NCI-H748 treated with DMSO at 0.1 percent for 48 hours (cell line): ENCODE measurements at places on chromosomes 12 and 14.

GRCh38 chr12:54368025-54368708 lies 3.9 kb upstream of the GPR84 start:
- DNase-seq: no peak

DNA sequence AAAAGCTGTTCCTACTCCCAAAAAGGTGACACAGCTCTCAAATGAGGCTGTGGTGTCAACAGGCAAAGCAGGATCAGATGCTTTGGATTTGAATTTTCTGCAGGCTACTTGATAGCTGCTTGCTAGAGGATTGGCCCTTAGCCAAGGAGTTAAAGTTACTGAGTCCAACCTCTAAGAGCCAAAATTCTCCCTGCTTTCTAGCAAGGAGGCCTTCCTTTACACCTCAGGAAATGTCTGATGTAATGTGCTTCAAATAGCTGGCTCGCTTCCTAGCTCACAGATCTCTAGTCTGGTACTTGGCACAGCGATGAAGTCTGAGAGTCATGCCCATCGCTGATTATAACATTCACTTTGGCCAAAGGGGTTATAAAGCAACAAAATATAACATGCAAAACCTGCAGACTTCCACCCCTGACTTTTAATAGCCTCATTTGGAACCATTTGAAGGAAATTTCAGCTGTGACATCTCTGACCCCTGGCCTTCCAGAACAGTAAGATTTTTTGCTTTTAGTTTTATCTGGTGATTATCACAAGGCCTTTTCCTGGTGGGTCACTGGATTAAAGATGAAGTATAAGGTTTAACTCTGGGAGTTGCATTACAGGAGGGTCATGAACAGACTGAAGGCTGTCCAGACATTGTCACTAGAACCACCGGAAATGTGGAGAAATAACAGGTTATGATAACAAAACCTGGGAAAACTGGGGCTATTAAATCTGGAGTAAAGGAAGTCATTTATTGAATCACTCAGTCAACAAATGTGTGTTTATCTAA lies 189.7 kb downstream of the EPS8 start:
- DNase-seq: peak; percentile 19

DNA sequence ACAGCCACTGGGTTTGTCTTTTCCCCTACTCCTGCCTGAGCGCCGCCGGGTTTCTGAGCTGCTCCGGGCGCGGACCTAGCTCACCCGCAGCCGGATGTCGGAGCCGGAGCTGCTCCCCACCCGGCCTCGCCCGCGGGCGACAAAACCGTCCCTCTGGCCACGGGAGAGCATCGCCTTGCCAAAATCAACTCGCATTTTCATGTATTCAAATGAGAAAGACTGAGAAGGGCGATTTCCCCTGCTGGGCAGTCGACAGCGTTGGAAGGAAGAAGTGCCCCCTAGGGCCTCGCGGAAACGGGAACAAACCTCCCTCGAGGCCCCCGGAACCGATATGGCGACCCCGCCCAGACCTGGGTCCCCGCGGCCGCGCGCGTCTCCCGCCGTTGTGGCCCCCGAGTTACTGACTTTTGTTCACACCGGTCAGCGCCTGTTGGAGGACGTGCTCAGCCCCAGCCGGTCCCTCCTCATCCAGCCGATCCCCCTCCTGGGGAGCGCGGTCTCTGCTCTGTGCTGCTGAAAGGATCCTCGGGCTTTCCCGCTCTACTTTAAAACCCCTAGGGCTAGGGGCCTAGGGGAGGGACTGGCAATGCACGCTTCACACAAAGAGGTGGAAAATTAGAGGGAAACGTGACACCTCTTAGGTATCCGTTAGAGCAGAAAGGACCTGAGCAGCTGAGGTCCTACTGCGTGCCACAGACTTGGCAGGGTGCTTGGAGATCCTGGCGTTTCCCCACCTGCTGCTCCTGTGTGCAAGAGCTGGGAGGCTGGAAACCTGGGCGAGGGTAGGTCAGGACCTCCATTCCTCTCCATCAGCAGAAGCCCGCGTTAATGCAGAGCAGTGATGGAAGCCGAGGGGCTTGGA lies 4.3 kb downstream of the TTC6 start:
- peak; percentile 63 for DNase-seq

DNA sequence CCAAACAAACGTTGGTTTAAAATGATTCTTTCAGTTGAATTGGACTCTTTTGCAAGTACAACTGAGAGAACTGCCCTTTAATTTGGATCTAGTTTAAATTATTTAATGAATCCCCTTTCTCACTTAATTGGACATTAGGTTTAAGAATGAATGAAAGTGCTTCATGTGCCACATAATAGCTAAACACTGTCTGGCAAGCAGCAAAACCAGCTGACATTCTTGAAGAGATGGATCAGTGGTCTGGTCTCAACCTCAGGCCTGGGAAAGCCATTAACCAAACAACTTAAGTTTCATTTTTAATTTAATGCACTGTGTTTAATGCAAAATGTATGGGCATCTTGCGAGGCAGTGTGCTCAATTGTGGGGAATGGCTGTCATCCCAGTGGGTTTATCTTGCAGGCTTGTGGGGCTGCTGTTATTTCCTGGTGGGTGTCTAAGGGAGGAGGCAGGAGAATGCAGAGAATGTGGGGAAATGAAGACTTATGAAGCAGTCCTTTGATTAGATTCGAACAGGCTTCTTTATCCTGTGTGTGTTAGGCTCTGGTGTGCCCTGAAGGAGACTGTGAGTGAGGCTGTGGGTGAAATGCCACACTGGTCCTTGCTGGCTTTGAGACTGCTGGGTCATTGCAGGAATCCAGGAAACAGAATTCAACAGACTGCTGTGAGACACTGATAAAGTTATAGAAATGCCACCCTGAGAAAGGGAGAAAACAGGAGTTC lies 144.1 kb upstream of the PELI2 start:
- DNase-seq: no peak

DNA sequence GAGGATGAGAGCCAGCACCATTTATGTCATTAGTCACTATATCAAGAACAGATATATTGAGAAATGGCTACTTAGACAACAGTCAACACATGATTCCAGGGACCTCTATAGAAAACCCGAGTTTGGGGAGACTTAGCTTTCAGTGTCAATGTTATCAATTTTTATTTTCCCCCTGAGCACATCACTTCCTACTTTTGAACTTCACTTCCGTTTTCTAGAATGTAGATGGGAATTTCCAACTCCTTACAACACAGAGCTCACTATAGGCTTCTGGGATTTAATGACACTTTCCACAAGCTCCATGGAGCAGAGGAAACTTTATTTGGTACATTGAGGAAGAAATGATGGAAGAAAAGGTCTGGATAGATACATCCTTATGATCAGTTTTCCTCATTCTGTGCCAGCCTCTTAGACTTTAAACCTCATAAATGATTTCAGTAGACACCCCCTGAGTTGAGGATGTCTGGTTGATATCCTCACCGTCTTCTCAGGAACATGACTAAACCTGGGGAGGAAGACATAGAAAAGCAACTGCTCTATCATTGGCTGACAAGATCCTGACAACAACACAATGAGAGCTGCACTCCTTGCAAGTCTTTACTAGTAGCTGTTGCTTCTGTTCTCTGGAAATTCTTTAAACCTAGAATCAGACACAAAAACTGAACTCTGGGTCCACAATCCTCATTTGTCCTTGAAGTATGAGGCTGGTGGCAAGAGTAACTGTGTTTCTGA lies 449.4 kb upstream of the OR4E1 start:
- no peak for DNase-seq

- DNase-seq: no peak
Measured at GRCh38 chr12:116006141-116006540, 271.4 kb downstream of the MED13L start.

DNA sequence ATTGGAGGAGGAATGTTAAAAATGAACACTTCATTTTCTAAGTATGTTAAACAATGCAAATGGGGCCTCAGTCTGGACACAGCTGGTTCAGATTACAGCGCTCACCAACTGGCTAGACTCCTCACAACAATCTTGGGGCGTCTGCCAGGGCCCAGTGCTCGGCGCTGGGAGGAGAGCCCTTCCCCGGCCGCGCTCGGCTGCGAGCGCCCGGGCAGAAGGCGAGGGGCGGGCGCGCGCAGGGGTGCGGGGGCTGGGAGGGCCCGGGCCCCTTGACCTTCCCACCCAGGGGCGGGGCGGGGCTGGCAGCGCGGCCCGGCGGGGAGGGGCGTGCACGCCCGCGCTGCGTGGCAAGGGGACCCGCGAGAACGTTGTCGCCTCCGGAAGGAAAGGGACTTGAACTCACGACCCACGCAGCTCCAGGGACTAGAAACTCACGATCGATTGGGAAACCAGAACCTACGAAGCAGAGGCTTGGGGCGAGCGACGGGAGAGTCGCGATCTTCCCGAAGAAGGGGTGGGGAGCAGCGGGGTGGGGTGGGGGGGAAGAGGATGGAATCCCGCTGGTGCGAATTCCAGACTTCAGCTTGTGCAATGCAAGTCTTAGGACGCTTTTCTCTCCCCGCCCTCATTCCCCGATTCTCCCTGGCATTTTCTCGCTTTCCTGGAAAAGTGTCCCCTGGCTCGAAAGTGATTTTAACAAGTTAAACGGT lies at the start of gene FBLN5:
Gene FBLN5, minus strand, starts transcription at position 220 of the 710 bp plus-strand sequence. CDS start 465 bp downstream, outside the sequence.
- no peak for DNase-seq
